Muscle of back (tissue), 13 donors: ENCODE measurements at places on chromosomes 2 and 18.

- DNase-seq = no peak
These were observed 4.8 kb downstream of the ITGA4 start for GRCh38 chr2:181462033-181462432.

DNA sequence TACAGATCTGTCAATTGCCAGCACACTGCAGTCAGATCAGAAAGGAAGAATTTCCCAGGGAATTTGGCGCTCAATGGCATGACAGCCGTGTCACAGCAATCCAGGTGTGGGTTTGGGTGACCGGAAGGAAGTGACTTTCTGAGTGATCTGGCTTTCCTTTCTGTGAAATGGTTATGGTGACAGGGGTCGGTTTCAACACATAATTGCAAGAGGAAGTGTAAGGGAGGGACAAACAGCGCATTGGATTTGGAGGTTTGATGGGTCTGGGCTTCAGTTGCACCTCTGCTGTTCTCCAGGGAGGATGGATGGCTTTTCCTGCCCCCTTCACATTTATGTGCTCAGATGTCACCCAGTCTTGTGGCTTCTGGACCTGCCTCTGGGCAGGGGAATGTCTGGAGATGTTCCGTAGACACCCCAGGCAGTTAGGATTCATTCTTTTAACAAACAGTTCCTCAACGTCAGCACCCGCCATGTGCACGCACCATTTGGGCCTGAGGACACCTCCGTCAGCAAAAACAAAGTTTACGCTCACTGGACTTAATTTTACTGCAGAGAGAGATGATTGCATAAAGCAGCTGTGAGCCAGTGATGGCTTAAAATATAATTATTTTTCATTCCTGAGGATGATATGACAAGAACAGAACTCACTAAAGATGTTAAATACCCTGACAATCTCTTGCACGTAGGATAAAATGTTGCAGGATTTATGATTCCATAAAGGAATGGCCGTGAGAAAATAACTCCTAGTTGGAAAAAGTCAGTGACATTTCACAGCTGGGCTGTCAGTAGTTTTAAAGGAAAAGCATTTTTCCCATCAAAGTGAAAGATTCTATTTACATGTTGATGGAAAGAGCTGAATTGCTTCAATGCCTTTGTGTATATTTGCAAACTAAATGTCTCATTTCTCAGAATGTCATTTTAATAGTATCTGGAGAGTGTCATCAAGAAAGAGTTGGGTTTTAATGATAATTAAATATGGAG lies 36.9 kb downstream of the MBP start:
- no peak for DNase-seq

GRCh38 chr2:232333361-232334135 lies 45.0 kb upstream of the ALPP start:
- no peak for DNase-seq

GRCh38 chr2:216548901-216549331 lies 50.3 kb downstream of the RPL37A start:
- DNase-seq = no peak

DNA sequence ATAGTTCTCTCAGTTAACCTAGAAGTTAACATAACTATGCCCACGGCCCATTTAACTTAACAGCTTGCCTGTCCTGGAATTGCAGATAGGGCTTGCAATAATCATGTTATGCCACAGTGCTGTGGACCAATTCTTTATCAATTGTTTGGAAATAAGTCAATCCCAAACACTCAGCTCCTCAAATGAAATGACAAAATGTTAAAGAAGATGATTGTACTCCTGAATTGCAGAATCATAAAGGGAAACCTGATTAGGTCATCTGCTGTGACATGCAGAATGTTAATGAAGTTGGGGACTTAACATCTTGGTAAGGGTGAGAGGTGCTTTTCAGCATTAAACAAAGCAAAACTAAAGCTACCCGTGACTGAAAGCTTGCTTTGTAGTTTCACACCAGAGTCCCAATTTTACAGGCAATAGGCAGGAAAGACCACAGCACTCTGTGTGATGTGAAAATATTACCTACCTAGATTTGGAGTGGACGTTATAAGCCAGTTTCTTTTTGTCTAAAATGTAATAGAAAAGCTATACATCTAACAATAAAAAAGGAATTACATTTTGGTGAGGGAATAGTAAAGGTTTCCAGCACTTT lies 364.0 kb downstream of the GPD2 start:
- peak; percentile 26 for DNase-seq
